ENCODE measurements at places on chromosomes 7 and 10.

DNA sequence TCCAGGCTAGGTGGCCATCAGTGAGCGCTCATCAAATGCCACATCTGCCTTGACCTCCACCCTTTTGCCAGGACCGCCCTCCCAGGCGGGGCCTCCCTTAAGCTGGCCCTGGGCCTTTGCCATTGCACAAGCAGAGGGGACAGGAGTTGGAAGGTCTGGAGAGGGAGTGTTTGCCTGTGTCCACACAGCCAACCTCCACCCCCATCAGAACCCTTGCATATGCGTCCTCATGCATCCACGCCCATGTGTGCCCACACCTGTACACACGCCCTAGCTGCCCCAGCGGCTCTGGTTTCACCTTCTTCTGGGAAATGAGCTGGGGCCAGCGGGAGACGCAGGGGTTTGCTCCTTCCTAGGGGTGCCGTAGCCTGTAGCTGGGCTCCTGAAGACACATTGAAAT lies 64.0 kb downstream of the NEURL1 start:
- DNase-seq = no peak

- no peak for DNase-seq
Measured at GRCh38 chr7:148939128-148939755, 55.2 kb upstream of the EZH2 start.

DNA sequence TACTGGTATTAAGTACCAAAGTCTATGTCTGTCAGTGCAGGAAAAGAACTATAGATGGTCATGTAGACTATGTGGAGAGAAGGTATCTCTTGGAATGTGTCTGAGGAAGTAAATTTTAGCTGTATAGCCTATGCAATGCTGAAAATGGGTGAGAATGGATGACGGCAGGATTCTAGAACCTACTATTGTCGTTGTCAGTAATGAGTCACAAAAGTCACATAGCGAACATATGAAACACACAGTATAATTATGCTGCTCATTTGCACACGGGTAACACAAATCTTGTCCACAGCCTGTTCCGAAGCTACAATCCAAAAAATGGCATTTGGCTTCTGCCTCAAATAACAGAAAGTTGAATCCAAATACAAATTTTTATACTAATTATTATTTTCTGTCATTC lies 33.6 kb upstream of the KMT2E start:
- DNase-seq = no peak

- no peak for DNase-seq
Measured at GRCh38 chr7:130009848-130010688, 41.1 kb downstream of the ZC3HC1 start.
